ENCODE measurements at places on chromosomes 4 and X.

GRCh38 chr4:179728305-179728704 is 2286.1 kb upstream of the AGA start:
- DNase-seq: no peak

DNA sequence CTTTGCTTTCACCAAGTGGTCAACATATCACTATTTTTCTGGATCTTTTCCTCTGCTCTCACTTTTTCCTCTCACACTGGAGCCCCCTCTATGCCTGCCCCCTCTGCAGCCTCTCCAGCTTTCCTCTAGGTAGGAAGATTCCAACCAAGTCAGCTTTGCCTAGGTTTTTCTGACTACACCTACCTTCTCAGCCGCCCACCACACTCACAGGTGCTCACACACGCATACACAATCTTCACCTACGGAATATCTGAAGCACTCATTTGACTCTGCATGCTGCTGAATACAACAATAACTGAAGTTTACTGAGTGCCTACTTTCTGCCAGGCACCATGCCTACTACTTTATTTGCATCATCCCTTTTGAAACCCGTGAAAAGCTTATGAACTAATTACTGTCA is 328.0 kb downstream of the PPP3CA start:
- DNase-seq: no peak

- DNase-seq: peak; percentile 54
These were observed 153.7 kb downstream of the CLCN4 start for GRCh38 chrX:10310511-10310910.

GRCh38 chrX:85907316-85907715 is 140.0 kb downstream of the CHM start:
- no peak for DNase-seq

DNA sequence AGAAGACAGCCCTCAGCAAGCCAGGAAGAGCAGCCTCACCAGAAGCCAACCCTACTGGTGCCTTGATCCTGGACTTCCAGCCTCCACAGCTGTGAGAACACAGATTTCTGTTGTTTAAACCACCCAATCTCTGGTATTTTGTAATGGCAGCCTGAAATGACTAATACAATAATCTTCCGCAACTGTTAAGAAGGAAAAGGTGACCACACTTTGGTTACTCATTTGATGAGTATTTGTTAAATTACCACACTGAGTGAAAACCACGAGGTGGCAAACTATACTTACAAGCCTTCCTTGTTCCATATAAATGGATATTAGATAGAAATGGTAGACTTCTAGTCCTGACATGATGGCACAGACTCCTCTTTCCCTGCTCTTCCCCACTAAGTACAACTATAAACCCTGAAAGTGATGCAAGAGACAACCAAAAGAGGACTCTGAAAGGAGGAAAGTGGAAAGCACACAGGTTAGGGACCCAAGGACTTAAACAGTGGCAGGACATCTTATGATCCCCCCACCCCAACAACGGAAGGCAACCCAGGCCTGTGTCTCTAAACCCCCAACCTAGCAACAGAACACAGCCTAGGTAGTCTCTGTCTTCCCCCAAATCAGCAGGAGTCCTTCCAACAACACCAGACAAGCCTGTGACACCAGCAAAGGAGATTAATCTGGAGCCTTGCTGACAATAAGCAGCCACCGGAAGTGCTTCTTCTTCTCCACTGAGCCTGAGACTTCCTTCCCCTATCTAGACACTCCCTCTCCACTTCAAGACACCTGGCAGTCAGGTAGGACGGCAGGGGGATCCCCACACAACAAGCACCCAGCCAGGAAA is 12.3 kb downstream of the ZNF182 start:
- DNase-seq: no peak

- peak; percentile 11 for DNase-seq
These were observed 289.3 kb upstream of the MAGEB2 start for GRCh38 chrX:29926056-29926455.

DNA sequence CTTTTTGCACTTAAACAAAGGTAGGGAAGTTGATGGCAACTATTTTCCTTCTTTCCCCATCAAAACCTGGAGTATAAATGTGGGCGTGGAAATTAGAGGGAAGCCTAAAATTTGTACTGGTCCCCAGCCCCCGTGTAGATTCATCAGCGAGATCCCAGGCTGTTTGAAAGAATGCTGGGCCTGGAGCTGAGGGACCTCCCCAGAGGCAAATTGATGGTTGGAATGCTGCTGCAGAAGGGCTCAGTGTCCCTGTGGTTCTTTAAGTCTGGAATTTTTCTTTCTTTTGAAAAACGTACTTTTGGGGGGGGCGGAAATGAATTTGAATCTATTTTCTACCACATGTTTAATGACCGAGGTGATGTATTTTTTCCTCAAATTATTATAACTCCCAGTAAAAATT is 197.2 kb downstream of the CBR4 start:
- no peak for DNase-seq

DNA sequence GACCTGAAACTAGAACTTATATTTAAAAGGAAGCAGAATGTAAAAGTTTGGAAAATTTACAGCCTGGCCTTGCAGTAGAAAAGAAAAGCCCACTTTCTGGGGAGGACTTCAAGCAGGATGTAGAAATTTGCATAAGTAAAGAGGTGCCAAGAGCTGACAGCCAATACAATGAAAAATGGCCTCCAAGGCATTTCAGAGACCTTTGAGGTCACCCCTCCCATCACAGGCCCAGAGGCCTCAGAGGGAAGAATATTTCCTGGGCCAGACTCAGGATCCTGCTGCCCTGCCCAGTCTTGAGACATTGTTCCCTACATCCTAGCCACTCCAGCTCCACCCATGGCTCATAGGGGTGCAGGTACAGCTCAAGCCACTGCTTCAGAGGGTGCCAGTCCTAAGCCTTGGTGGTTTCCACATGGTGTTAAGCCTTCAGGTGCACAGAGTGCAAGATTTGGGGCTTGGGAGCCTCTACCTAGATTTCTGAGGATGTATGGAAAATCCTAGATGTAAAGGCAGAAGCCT is 518.9 kb upstream of the INTU start:
- DNase-seq: no peak

GRCh38 chr4:3803475-3803847 is 37.3 kb downstream of the ADRA2C start:
- DNase-seq: no peak

DNA sequence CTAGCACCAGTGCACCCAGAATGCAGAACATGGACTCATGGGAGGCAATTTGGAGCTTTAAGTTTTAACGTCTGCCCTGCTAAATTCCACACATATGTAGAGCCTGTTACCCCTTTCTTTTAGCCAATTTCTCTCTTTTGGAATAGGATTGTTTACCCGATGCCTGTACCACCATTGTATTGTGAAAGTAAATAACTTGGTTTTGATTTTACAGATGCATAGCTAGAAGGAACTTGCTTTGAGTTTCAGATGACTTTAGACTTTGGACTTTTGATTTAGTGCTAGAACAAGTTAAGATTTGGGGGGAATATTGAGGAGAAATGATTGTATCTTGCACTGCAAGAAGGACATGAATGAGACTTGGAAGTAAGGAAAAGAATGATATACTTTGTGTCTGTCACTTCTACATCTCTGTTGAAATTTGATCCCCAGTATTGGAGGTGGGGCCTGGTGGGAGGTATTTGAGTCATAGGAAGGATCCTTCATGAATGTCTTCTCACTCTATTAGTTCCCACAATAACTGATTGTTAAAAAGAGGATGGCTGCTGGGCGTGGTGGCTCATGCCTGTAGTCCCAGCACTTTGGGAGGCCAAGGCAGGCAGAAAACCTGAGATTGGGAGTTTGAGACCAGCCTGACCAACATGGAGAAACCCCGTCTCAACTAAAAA is 794.8 kb upstream of the LCORL start:
- DNase-seq: no peak

GRCh38 chrX:122941806-122942205 is 242.3 kb upstream of the GRIA3 start:
- peak; percentile 44 for DNase-seq

DNA sequence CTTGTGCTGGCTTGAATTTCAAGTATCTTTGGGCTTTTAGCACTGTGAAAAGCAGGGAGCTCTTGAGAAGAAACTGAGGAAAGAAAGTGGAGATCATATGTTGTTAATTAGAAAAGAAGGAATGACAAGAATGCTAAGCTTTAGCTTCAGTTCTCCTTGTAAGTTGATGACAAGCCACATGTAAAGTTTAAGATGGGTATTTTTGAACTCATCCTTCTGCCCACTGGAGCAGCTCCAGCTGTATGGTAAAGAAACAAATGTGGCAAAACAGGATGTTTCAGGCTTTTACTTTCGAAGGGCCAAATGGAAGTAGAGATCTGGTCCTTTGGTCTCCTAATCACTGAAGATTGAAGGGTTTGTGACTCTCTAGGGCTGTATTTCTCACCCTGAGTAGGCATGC is 137.8 kb downstream of the GUCY2F start:
- no peak for DNase-seq

Data from kidney (tissue), 22 donors.